ENCODE measurements at places on chromosomes 4 and X. TPM values are rescaled to one million over a fixed set of nuclear protein-coding genes. Genes with fewer than 3 reads are reported as not detected.

Gene CLDN22
- not detected for total RNA-seq

Gene IL21
- not detected for total RNA-seq

Gene SLC25A31
- not detected for total RNA-seq

Gene PCDH7
- total RNA-seq, result 30.1 TPM

Gene NEUROG2
- total RNA-seq, result not detected

Gene RIPPLY1
- not detected for total RNA-seq

Gene CSAG2
- total RNA-seq, result not detected

Gene ESX1
- total RNA-seq, result not detected

Gene CENPVL2
- not detected for total RNA-seq
